Stimulated activated CD8-positive, alpha-beta memory T cell treated with anti-CD3 and anti-CD28 coated beads, Interleukin-7, amount 100 ng/mL, for 24 hours (primary cell): ENCODE measurements at places on chromosomes 3 and 15.
A peak's percentile ranks its signal among the peaks of the same experiment; 100 is the strongest.

DNA sequence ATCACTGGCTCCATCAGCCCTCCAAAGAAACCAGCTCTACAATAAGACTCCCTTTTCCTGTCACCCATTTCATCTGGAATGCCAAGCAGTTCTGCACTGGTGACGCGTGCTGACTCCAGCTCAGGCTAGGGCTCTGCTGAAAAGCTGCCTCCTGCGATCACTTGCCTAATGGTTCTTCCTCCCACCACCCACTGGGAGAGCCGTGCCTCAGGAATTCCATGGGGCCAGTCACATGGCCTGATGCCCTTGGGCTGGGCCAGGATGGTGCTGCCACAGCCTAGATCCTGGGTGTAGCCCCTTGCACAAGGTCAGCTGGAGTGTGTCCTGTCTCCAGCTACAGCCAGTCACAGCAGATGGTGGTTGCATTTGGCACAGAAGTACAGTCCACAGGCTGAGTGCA lies 98.9 kb downstream of the DNAJB8 start:
- DNase-seq: no peak

DNA sequence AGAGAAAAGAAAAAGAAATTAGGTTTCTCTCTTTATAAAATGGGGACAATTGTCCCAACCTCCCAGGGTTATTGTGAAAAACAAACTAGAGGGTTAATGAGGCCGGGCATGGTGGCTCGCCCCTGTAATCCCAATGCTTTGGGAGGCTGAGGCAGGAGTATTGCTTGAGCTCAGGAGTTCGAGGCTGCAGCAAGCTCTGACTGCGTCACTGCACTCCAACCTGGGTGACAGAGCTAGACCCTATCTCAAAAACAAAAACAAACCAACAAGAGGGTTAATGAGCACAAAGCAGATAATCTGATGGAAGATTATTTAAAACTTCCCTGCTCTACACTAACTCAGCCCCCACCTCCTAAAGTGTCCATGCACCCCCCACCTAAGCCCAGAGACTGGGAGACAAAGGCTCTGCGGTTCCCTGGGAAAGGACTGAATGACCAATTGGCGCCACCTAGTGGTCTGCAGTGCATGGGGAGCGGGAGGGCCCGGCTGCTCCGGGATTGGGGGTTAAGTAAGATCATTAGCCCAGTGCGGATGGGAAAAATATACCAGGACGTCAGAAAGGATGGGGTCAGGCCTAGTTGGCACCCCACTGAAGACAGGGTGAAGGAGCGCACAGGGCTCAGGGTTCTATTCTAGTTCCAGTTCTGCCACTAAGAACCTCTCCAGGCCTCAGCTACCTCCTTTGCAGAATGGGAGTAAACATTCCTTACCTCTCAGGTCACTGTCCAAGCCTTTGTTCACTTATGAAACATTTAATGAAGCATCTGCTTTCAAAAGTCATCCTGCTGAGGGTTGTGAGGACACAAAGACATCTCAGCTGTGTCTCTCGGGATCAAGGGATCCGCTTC lies 15.6 kb downstream of the PIF1 start:
- peak; percentile 61 for DNase-seq

GRCh38 chr3:49362561-49362960 lies 4.4 kb upstream of the GPX1 start:
- no peak for DNase-seq

DNA sequence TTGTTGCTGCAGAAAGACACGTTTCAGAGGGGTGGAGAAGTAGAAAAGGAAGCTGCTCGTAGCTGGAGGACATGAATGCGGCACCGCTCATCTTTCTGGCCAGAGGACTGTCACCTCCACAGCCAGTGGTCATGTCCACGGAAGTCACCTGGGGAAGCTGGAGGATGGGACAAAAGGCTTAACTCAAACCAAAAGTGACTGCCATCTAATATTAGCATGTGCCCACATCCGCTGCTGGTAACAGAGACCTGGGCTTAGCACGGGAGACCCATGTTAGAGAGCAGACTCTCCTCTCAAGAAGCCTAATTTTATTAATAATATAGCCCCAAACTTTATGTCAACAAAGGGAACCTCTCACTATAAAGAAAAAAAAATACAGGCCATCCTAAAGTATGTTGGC lies 5.9 kb downstream of the MEX3B start:
- DNase-seq: no peak

- no peak for DNase-seq
Observed at GRCh38 chr3:143529018-143529478, 319.2 kb downstream of the SLC9A9 start.

DNA sequence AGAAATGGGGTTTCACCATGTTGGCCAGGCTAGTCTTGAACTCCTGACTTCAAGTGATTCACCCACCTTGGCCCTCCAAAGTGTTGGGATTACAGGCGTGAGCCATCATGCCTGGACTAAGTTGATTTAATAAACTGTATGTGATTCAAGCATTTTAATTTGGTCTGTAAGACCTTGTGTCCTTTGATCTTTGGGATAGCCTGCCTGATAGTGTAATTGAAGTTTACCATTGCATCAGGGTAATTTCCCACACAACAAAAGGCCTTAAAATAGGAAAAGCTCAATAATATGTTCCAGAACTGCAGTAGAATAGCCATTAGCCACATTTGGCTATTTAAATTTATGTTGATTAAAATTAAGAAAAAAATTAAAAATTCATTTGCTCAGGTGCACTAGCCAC lies 25.2 kb upstream of the DENND6A start:
- no peak for DNase-seq

DNA sequence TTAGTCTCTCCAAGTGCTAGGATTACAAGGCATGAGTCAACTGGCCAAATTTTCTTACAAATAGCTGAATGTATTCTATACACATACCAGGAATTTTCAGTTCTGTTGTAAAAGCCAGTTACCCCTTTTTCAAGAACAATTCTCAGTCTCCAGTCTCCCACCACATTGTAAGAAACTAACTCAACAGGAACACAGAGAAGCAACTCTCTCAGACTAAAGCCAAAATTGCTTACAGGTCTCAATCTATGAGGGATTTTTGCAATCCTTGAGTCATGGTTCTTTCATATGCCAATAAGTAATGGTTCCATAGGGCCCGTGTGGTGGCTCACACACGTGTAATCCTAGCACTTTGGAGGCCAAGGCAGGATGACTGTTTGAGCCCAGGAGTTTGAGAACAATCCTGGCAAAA lies 8.5 kb downstream of the IP6K2 start:
- DNase-seq: no peak

GRCh38 chr3:42254566-42254965 lies 11.4 kb downstream of the CCK start:
- DNase-seq: no peak

GRCh38 chr15:40452296-40453090 lies 11.7 kb downstream of the BAHD1 start:
- no peak for DNase-seq

DNA sequence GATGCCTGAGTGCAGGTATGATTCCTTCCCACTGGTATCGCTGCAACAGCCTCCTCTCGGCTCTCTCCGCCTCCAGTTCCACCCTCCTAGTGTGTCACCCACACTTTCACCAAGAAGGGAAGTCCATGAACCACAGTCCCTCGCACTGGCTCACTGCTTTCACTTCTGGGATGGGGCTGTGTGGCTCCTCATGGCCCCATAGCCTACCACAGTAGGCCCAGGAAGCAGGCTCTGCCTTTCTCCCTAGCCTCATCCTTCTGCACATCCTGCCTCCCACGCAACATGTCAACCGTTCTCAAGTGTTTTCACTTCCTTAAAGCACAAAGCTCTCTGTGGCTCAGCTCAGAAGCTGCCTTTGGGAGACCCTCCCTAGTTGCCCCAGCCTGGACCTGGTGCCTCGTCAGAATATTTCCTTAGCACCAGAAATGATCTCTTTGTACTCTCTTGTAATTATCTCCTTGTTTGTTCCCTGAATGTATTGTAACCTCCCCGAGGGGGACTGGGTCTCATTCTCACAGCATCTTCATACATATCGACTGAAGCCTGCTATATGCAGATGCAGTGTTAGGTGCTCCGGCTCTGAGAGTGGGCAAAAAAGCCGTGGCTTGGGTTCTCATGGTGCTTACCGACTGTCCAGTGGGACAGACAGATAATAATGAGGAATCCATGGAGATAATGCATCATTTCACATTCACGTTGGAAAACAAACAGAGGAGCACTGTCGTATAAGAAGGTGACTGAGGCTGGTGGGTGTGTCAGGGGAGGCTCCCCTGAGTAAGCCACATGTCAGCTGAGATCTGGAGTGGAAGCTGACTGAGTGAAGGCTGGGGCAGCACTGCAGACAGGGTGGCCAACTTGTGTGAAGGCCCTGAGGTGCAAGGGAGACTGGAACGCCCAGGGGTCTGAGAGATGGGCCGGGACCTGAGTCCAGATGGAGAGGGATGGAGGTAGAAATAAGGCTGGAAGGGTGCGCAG lies 107.1 kb downstream of the DGKG start:
- no peak for DNase-seq

GRCh38 chr3:127589600-127590281 lies 792 bp downstream of the TPRA1 start:
- DNase-seq: no peak

DNA sequence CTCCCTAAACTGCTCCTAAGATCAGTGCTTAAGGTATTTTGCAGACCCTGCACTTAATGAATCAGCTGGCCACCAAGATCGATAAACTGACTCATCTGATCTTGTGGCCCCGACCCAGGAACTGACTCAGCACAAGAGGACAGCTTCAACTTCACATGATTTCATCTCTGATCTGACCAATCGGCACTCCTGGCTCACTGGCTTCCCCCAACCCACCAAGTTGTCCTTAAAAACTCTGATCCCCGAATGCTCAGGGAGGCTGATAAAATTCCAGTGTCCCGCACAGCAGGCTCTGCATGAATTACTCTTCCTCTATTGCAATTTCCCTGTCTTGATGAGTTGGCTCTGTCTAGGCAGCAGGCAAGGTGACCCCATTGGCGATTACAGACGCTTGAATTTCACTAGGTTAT lies 13.5 kb downstream of the HTR3E start:
- DNase-seq: no peak

GRCh38 chr3:157447026-157447694 lies 10.5 kb downstream of the PTX3 start:
- no peak for DNase-seq

GRCh38 chr3:45455040-45455439 lies 66.7 kb downstream of the LARS2 start:
- no peak for DNase-seq

DNA sequence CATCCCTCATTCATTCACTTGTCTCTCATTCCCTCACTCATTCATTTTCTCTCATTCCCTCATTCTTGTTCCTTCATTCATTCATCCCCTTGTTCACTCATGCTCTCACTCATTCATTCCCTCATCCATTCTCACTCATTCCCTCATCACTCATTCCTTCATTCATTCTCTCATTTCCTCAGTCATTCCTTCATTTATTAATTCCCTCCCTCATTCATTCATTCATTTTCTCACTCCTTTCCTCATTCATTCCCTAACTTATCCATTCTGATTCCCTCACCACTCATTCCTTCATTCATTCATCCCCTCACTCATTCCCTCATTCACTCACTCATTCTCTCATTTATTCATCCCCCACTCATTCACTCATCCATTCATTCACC lies 13.8 kb downstream of the ABTB1 start:
- no peak for DNase-seq

DNA sequence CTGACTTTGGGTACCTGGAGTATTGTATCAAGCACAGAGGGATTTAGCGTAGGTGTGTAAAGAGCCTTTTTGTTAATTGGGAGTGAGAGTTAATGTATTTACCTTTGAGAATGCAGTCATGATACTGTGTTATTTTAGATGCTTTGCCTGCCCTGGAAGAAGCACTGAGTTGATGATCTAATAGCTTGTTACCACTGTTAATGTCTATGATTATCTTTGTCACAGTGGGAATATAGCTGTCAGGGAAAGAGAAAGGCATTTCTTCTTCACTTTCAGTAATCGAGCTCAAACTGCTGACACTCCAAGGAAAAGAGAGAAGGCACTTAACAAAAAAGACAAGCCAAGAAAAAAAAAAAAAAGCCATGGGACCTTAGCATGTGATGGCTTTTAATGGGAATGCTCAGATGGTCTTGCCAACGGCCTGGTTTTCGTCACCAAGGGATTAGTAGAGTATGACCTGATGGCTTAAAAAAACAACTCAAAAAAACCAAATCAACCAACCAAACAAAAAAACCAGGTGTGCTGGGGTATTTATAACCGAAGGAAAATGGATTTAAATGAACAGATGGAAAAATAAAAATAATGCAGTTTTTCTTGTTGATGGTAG lies 387.4 kb downstream of the PTPRG start:
- DNase-seq: no peak
